Right ventricle myocardium inferior (tissue), 1 donor: ENCODE measurements at places on chromosomes 1 and 21. TPM values are rescaled to one million over a fixed set of nuclear protein-coding genes. Genes with fewer than 3 reads are reported as not detected.

DNA sequence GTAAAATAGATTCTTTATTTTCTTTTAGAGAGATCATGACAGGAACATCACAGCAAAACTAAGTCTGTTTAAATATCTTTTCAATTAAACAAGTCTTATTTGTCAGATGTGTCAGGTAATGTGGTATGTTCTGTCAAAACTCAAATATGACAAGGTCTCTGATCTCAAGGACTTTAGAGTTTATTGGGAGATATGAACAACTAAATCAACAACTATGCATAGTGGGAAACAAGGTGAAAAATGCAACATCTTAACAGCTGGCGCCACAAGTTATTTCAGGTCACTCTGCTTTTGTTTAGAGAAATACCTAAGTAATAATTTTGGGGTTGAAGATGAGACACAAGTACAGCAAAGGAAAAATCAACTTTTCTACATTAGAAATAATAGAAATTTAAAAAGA is 779.4 kb upstream of the ADGRL4 start:
- no peak for DNase-seq

DNA sequence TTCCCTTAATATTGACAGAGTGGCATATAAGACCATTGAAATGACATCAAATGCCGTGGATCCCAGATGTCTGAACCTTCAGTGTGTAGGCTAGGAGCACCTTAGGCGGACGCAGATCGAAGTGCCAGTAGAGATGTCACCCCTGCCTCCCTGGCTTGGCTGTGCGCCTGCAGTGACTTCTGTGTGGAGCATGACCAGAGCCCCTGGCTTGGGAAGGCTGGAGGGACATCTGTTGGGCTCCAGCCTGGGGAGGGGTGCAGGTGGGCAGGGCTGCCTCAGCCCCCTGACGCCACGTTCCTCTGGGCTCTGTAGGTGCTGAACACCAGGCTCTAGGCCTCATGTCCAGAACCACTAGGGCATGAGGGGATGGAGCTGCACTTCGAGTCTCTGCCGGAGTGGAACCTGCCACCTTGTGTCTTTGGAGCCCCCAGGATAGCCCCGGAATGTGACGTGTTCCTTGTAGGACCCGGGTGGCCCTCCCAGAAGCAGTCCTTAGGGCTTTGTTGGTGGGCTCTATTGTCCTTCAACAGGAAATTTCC is 103.8 kb downstream of the ADARB1 start:
- DNase-seq = no peak

- DNase-seq = no peak
These were observed 544 bp downstream of the ILDR2 start for GRCh38 chr1:166974647-166975345.

DNA sequence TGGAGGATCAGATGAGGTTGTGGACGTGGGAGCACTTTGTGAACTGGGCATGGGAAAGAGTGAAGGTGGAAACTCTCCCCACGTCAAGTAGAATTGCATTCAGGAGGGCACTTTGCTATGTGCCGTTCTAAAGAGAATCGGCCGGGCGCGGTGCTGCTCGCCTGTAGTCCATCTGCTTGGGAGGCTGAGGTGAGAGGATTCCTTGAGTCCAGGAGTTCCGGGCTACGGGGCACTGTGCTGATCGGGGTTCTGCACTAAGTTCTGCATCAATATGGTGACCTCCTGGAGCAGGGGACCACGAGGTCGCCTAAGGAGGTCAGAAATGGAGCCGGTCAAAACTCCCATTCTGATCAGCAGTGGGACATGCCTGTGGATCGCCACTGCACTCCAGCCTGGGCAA is 141.9 kb downstream of the PEX14 start:
- DNase-seq = no peak

- no peak for DNase-seq
These were observed 219.3 kb upstream of the GREM2 start for GRCh38 chr1:240831191-240831631.

- DNase-seq = no peak
These were observed 17.2 kb upstream of the MCOLN3 start for GRCh38 chr1:85065550-85065949.

- DNase-seq = no peak
These were observed 337.1 kb downstream of the HHIPL2 start for GRCh38 chr1:222210776-222211175.

- DNase-seq = no peak
These were observed 19.5 kb downstream of the LACTBL1 start for GRCh38 chr1:22953057-22953739.

DNA sequence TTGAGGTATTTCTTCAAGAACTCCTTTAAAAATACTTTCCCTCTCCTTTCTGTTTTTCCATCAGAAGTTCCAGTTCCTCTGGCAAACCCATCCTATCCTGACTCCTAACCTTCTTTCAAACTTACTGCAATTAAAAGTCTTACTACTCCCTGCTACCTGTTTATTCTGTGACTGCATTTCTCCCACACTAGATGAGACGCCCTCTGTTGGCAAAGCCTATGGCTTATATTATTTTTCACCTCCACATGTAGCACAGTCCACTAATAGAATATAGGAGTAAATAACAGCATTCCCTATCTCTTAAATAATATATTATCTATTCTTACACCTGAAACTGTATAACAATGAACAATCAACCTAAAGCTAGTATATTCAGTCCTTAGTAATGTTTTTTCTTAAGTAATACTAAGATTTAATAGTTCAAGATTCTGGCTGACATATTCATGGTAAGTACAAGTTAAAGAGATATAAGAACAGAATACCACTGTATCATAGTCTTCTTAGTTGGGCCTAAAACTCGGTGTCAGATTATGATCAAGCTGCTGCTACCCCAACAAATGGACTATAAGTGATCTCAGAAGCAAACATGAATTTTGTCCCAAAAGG is 54.8 kb downstream of the RAB3GAP2 start:
- DNase-seq = no peak

KRTAP11-1 gene
- total RNA-seq = not detected

MYOM3 gene
- total RNA-seq = 403 TPM

DNA sequence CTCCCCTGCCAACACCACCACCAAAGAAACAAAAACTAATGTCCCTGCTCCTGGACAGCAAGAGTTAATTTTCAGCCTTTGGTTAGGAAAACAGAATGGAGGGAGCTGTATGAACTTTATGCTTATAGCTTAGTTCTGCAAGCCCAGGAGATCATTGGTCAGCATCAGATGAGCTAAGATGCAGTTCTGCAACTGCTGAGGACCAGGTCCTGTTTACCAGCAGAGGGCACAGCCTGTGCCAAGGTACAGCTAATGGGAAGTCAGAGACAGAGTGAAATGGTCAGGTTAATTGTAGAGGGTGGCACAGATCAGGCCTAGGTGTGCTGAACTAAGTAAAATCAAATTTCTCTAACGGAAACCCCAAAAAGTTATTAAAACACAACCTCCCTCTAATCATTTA is 161.3 kb downstream of the ROR1 start:
- DNase-seq = no peak
